ENCODE measurements at places on chromosomes 7 and 10.

DNA sequence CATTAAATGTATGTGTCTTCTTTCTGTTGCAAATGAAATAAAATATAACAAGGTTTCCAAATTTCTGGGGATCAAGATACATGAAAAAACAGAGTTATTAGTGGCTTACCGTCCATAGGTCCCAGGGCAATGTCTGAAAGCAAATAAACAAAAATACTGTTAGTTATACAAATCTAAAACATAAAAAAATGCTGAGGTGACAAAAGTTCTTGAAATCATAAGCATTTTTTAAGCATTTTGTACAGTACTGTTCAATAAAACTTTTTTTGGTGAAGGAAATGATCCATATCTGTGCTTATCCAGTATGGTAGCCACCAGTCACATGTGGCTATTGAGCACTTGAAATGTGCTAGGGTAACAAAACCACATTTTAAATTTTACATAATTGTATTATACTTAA lies 158.6 kb upstream of the TARP start:
- no peak for DNase-seq

DNA sequence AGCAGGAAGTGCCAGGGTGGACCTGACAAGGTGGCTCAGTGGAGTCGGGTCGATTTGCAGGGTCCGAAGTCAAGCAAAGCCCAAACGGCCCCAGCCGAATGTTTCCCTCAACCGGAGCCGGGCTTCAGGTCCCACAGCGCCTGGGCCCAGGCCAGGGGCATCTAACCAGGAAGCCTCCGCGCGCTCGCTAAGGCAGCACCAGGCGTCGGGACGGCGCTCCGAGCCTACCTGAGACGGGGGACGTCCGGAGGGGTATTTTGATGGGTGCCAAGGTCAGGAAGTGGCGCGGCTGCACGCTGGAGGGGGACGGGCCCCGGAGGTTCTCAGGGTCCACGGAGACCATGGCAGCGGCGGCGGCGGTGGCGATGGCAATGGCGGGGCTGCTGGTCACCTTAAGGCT lies 51.5 kb downstream of the TCERG1L start:
- no peak for DNase-seq

DNA sequence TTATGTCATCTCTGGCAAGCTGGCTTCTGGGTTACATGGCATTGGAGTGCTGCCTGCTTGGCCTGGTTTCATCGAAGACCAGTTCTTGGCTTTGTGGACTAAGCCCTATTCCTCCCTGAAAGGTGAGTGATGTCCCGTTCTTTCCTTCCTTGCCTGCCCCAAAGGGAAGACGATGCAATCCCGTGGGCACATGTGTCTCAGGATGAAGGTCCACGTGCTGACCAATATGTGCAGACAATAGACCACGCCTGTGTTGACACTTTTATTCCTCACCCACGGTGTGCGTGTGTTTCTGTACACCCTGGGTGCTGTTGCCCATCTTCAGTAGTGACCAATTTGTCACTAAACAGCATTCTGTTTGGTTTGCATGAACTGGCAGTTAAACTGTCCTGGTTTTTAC lies 28.6 kb upstream of the SHH start:
- no peak for DNase-seq

DNA sequence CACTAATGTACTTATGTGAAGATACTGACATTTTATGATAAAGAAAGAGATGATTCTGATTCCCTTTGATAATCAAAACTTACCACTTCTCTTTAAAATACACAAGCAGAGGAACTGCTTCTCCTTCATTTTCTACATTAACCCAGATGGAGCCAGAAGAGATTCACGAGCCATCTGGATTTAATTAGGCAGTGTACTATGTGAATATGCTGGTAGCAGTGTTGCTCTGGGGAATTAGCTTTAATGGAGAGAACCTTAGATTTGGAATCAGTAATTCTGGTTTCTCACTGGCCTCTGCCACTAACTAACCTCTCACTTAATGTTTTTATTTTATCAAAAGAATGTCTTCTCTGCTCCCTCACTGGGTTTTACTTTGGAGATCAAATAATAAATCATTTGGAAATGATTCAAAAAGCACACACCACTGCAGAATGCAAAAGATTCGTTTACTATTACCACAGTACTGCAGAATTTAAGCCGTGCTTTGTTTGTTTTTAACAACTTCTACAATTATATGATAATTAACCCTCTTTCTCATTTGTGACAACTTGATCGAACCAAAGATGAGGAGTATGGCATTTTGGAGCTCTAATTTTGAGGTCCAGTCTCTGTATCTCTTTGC lies 77.5 kb upstream of the PHYHIPL start:
- DNase-seq, result peak; percentile 64

- no peak for DNase-seq
These were observed 26.7 kb upstream of the CUX1 start for GRCh38 chr7:101790566-101791293.

- DNase-seq, result no peak
These were observed 1.1 kb upstream of the EGR2 start for GRCh38 chr10:62817121-62817765.

DNA sequence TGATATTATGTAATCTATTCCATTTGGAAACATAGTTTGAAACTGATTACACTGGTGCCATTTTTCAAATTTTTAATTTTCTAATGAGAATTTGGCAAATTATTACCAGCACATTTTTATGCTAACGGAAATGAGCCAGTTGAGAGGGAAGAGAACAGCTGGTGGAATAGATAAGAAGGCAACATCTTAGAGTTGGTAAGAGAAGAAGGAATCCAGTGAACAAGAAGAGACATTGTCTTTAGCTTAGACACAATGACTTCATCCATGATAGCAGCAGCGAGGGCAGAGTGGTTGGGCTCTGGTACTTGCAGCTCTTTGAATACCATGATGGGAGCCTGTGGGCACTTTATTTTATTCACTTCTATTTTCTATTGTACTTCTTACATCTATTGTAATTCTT lies 89.6 kb downstream of the CHRM2 start:
- DNase-seq, result no peak

DNA sequence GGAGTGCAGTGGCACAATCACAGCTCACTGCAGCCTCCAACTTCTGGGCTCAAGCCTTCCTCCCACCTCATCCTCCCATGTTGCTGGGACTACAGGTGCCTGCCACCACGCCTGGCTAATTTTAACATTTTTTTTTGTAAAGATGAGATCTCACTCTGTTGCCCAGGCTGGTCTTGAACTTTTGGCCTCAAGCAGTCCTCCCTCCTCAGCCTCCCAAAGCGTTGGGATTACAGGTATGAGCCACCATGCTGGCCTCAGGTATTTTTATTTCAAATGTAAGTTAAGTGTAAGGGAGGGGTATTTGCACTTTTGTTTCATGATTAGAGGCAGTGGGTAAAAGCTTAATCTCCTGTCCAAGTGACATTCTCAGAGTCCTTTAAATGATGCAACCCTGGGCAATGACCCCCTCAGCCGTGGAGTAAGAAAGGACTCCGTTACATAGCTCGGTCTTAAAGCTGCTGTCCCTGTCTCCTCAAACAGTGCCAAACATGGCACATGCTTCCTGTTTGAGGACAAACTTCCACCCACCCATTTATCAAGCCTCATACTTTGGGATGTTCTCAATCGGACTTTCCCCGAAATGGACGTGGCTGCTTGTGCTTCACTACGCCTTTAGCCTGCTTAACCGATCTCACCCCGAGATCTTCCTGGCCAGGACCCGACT lies 296.1 kb downstream of the BAMBI start:
- DNase-seq, result no peak

DNA sequence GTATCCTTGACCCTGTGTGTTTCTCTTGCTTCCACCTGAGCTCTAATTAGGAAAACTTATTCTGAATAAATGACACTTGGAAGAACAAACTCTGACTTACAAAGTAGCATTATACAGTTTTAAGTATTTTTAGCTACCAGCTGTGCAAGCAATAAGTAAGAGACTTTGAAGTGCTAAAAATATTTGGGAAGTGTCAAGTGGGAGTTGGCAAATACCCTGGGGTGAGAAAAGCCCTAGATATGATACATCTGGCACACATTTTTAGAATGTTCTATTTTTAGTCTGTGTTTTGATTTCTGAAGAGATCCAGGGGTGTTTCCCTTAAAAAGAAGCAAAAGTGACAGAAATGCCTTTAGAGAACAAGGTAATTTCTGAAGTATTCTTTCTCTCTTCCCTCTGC lies 132.7 kb upstream of the TEX47 start:
- DNase-seq, result no peak

GRCh38 chr7:141451232-141451631 lies 100.0 kb upstream of the AGK start:
- DNase-seq, result no peak

DNA sequence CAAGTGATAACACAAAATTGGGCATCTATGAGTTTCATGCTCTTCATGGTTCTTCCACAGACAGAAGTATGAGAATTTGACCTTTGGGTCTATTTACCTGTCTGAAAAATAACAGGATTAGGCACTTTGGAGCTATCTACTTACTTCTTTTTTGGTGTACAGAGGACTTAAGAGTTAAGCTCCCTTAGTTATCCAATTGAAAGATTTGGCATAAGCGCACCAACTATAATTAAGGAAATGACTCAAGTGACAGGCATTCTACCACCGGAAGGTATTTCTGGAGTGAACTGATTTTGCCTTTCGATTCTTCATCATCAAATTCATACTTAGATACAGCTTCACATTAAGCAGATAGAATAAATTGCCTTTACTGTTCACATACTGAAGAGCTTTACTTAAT lies 43.9 kb downstream of the IFIT5 start:
- DNase-seq, result no peak

DNA sequence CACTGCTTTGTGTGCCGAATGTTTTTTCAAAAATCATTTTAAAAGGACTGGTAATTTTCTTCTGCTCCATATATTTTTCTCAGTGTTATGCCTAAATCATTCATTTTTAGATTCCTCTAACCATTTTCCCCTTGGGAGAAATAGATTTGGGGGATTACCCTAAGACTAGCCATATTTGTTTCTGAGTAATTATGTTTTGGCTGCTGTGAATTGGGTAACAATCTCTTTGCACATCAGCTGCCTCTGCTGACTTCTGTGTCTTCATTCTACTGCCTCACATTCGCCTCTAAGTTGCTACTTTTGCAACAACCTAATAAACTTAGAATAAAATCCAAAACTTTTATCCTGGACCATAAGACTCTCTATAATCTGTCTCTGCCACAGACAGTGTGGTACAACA lies 18.5 kb upstream of the MRC1 start:
- DNase-seq, result no peak

GRCh38 chr10:49500412-49500811 lies 38.5 kb downstream of the ERCC6 start:
- DNase-seq, result no peak

- no peak for DNase-seq
These were observed 207.6 kb upstream of the PLXNA4 start for GRCh38 chr7:132783824-132784223.

- no peak for DNase-seq
These were observed 5.9 kb upstream of the COPG2 start for GRCh38 chr7:130674456-130674855.

- no peak for DNase-seq
These were observed 90.3 kb downstream of the CCNY start for GRCh38 chr10:35426657-35427056.

GRCh38 chr10:14554091-14554490 lies 220.6 kb downstream of the FAM107B start:
- no peak for DNase-seq

GRCh38 chr10:70694418-70695141 lies 22.3 kb downstream of the ADAMTS14 start:
- no peak for DNase-seq

All from urinary bladder (tissue), 4 donors.